Hippocampal formation (tissue), 2 donors: ENCODE measurements at places on chromosomes 12 and 14.
A peak's percentile ranks its signal among the peaks of the same experiment; 100 is the strongest.

- no peak for DNase-seq
Measured at GRCh38 chr14:28677381-28677780, 89.2 kb upstream of the FOXG1 start.

- DNase-seq, result no peak
Measured at GRCh38 chr12:28602786-28603185, 412.5 kb downstream of the CCDC91 start.

- DNase-seq, result peak; percentile 26
Measured at GRCh38 chr12:89789862-89790261, 81.2 kb upstream of the ATP2B1 start.

- DNase-seq, result no peak
Measured at GRCh38 chr12:91493308-91493707, 310.7 kb upstream of the DCN start.

- DNase-seq, result no peak
Measured at GRCh38 chr12:132393991-132394949, 64.9 kb upstream of the GALNT9 start.

- peak; percentile 65 for DNase-seq
Measured at GRCh38 chr14:51020024-51020710, 74.7 kb downstream of the TRIM9 start.

DNA sequence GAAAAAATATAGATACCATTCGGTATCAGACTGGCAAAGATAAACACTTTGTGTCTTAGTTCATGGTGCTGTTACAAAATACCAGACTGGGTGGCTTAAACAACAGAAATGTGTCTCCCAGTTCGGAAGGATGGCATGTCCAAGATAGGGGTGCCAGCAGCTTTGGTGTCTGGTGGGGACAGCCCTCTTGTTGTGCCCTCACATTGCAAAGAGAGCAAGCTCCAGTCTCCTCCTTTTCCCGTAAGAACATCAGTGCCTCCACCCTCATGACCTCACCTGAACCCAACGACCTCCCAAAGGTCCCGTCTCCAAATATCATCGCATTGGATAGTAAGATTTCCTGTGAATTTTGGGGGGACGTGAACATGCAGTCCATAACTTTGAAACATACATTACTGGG, 12.4 kb downstream of the ZBTB42 start:
- DNase-seq, result no peak

DNA sequence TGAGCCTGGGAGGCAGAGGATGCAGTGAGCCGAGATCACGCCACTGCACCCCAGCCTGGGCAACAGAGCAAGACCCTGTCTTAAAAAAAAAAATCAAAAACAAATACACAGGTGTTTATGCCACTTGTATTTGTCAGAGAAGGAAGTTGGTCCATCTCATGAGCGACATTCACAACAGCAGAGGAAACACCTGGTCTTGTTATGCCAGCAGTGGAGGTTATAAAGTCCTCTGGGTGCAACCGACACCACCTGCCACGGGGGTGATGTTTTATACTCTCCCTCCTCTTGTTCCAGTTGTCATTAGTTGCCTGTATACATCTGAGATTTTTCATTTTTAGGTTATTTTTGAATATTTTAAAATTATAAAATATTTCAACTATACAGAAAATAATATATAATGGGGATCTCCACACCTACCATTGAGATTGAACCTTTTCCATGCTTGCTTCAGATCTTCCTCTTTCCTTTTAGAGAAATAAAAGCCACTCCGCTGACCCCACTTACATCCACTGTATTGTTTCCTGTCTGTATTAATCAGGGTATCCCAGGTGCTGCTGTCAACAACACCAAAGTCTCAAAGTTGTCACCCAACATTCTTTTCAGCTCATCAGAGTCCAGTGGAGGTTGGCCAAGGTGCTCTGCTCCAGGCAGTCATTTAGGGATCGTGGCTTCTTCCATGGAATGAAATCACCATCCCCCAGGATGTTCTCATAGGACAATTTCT, 65.1 kb downstream of the RNFT2 start:
- DNase-seq, result no peak

DNA sequence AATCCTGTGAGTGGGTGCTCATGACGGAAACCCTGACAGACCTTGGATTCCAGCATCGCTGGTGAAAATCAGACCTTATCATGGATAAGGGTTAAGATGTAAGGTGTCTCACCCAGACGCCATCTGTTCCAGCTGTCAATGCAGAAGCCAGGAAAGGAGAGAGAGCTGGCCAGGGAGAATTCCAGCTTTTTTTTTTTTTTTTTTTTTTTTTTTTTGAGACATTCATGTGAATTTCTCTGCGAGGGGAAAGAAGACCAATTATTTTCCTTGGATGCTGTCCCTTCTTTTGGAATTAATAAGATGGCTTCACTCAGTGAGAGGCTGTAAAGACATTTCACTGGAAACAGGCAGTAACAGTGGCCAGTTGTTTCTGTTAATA, 1.8 kb downstream of the TRAF3 start:
- DNase-seq, result no peak

- DNase-seq, result no peak
Measured at GRCh38 chr12:96907671-96908422, 790 bp downstream of the NEDD1 start.

- no peak for DNase-seq
Measured at GRCh38 chr14:80136358-80136757, 74.9 kb downstream of the DIO2 start.

DNA sequence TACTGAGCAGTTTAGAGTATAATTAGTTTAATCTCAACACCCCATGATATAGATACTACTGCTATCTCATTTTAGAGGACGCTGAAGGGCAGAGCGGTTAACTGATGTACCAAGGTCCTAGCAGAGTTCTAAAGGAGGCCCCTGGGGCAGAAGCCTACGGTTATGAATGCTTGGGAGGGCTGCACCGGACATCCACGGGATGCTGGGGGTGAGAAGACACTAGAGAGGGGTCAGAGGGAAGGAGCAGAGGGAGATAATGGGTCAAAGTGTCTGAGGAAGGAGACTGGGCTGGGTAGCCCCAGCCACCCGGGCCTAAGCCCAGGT, 1.6 kb upstream of the ACTR6 start:
- no peak for DNase-seq

GRCh38 chr12:28086521-28087155, 103.6 kb upstream of the CCDC91 start:
- no peak for DNase-seq

GRCh38 chr12:75568801-75569200, 57.4 kb upstream of the KRR1 start:
- no peak for DNase-seq

GRCh38 chr12:53739214-53740129, 12.2 kb upstream of the CALCOCO1 start:
- no peak for DNase-seq

DNA sequence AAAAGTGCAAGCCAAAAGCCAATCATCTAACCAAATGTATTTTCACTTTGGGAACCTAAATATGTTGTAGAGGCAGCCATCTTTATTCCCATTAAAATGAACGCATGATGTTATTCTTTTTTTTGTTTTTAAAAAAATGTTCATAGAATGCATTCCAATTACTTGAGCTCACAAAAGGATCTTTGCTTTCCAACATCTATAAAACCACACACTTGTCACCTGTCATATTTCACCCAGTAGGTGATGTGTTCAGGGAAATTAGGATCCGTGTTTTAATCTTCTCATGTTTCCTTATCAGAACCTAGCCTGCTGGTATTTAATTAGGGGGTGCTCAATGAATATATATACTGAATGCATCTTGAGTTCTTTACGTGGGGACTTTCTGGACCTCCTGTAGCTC, 13.6 kb downstream of the TTC8 start:
- DNase-seq, result no peak

DNA sequence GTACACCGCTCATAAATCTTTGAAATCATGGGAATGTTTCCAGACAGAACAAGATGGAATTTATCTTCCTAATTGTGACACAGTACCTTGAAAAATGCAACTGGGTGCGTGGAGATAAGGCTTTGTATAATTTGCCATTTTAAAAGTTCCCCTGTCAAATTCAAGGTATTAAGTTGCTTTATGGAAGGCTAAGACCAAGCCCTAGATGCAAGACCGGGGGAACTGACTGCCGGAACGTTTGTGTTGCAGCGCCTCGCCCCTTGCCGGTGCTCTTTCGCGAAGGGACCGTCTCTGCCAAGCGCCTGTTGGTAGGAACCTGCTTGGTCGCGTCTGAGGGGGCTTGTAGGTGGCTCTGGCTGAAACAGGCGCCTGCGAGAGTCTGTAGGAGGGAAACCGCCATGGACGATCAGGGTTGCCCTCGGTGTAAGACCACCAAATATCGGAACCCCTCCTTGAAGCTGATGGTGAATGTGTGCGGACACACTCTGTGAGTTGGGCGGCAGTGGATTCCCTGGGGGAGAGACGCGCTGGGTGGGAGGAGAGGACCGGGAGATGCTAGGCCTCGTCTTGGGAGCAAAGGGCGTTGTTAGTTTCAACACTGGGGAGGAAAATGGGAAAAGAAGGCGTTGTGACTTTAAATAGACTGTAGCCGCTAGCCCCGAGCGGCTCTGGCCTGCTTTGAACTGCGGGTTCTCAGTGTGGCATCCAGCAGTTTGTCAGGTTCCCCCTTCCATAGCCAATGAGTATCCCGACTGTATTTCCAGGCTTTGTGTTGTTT, at the start of gene MNAT1:
MNAT1 (plus strand) TSS at position 297 of the 778 bp plus-strand sequence; CDS start at position 399, 102 bp downstream.
- peak; percentile 83 for DNase-seq

DNA sequence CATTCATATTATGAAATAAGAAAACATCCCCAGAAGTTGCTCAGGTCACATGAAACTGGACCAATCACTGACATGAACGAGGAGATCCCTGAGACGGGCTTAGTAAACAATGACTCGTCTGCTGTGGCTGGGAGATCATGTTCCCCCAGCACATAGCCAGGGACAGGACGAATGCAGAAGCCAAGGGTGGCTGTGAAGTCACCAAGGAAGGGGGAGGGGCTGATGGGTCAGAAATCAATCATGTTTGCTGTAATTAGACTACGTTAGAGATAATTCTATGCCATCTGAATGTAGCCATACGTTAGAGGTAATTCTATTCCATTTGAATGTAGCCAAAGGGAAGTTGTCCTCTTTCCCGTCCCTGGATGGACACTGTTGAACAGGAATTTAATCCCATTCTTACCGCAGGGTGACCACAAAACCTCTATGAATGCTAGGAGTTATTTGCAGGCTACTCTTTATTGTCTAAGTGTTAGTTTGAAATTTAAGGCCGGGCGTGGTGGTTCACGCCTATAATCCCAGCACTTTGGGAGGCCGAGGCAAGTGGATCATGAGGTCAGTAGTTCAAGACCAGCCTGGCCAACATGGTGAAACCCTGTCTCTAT, 332.9 kb downstream of the TMEM132D start:
- no peak for DNase-seq

DNA sequence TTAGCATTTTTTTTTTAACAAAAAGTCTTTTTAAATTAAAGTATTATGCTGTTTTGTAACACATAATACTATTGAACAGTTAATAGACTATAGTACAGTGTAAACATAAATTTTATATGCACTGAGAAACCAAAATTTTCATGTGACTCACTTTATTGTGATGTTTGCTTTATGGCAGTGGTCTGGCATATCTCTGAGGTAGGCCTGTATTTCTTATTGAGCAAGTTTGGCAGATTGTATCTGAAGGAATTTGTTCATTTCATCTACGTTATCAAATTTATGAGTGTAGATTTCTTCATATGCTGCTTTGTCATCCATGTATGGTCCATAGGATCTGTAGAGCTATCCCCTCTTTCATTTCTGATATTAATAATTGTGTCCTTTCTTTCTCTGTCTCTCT, 78.8 kb upstream of the PDE3A start:
- DNase-seq, result no peak

- DNase-seq, result no peak
Measured at GRCh38 chr12:72295744-72296143, 23.6 kb downstream of the TRHDE start.

- no peak for DNase-seq
Measured at GRCh38 chr12:122265886-122266229, 436 bp downstream of the VPS33A start.

GRCh38 chr12:26124446-26125399, at the start of gene BHLHE41:
BHLHE41 (minus strand) TSS chr12:26125037; CDS start chr12:26124779, 258 bp downstream.
- DNase-seq, result peak; percentile 90

DNA sequence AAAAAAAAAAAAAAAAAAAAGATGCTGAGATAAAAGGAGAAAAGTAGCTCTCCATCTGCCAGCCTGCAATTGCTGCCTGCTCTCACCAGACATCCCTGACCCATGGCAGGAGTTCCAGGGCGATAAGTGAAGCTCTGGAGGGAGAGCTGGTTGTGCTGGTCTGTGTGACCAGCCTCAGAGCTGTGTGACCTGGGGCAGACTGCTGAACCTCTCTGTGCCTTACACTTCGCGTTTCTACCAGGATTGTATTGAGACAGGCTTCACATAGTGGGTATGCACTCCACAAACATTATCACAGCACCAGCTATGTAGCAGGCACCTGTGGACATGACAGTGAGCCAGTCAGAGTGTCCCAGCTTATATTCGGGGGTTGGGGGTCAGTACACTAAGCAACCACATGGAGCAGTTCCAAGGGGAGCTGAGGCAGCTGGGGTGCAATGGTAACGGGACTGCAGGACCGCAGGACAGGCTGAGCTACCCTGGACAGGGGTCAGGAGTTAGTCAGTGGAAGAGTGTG, 57.5 kb downstream of the RBM19 start:
- DNase-seq, result no peak

DNA sequence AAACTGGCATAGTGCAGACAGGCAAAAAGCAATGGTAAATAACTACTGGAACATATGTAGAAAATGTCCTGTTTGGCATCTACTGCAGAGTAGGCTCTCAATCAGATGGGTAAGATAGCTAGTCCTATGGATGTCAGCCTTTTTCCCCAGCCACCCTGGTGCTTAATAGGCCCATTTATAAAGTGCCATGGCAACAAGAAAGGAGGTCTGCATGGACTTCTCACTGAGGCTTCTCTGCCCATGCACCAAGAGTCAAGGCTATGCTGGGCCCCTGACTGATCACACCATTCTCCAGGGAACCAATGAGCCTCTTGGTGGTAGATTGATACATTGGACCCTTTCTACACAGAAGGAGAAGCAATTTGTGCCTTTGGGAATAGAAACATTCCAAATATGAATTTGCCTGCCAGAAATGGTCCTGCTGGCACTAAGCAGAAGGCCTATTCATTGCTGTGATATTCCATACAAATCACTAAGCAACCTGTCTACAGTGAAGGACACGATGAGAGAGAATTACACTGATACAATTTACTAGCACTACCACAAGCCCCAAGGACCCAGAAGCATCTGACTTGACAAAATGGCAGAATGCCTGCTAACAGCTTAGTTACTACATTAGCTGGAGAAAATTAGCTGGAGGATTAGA, 43.8 kb downstream of the RESF1 start:
- no peak for DNase-seq

- DNase-seq, result peak; percentile 90
Measured at GRCh38 chr12:4604684-4605193, 42.7 kb downstream of the DYRK4 start.
